Heart right ventricle (tissue), 16 donors: ENCODE measurements at places on chromosomes 5 and 9.

- DNase-seq, result no peak
Measured at GRCh38 chr9:20980832-20981455, 50.5 kb downstream of the HACD4 start.

DNA sequence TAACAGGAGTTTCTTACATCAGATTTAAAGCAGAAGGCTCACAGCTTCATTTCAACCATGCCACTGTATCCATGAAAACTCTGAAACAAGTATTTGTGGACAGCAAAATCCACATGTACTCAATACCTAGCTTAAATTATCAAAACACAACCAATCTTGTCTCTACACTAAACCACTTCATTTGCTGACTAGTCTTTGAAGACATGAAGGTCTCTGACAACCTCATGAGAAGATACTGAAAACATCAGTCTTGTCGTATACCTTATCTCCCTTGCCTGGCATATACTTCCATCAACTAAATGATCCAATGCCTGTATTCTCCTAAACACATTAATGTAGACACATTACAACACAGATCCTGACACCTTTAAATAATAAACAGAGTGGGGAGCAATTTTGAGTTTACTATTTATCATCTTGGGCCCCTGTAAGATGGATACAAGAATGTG, 2.9 kb downstream of the RPS23 start:
- DNase-seq, result no peak

GRCh38 chr9:38233343-38233742, 159.2 kb upstream of the ALDH1B1 start:
- DNase-seq, result no peak

GRCh38 chr9:4346131-4346530, 46.3 kb upstream of the GLIS3 start:
- DNase-seq, result no peak

DNA sequence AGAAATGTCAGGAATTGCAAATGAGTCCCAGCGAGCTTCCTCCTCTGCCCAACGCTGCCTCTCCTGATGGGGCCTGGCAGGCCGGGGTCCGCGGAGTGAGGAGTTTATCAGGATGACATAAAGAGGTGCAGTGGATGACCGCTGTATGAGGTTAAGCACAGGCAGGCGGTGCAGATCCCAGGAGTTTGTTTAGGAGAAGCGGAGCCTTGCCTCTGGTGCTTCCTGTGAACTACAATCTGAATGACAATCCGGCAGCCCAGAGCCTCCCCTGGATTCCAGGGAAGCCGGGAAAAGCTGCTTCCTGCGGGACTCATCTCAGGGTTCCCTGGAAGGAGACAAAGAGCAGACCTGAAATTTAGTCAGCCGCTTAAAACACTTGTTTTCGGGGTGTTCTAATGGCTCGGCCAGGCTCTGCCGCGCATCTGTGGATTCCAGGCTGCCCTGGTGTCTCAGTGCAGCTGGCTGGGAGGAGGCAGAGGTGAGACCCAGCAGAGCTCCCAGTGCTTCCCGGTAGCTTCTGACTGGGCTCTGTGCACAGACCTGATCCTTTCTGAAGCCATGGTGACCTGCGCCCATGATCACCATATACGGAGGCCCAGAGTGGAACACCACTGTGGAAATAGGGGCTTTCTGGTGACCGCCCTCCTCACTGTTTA, 69.8 kb upstream of the IRX4 start:
- DNase-seq, result no peak

DNA sequence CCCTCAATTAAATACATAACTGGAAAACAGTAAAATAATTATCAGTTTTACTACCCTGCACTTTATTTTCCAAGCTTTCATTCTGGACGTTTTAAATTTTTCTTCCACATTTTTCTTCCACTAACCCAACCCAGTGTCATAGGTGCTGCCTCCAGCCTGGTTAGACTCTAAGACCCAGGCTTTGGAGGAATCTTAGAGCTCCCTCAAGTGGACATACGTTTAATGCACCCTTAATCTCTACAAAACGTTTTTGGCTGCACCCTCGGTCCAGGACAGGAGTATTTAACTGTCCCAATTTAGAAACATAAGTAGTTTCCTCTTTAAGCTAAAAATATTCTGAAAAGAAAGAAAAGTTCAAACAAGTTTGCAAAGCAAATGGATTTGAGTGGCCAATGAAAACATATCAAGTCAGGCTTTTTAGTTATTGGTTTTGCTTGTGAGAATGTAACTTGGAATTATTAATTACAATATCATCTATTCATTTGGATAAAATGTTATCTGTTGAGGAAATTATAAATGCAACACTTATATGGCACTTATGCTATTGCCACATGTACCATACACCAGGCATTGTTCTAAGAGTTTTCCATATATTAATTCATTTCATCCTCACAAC, 38.9 kb downstream of the CDH6 start:
- DNase-seq, result no peak

- DNase-seq, result no peak
Measured at GRCh38 chr5:83265318-83265717, 188.0 kb downstream of the XRCC4 start.

DNA sequence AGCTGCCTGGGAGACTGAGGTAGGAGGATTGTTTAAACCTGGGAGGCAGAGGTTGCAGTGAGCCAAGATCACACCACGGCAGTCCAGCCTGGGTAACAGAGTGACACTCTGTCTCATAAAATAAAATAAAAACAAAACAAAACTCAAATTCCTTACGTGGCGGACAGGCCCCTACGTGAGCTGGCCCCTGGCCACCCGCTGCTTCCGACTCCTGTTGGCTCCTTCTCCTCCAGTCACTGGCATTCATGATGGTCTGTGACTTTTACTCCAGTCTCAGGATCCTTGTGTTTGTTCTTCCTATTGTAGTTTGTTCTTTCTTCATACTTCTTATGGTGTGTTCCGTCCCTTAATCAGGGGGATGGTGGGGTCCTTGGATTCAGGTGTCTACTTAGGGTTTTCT, 28.5 kb upstream of the ZFR start:
- no peak for DNase-seq

- no peak for DNase-seq
Measured at GRCh38 chr5:148897842-148898241, 71.4 kb downstream of the ADRB2 start.

- DNase-seq, result no peak
Measured at GRCh38 chr9:112520656-112521055, 34.0 kb downstream of the KIAA1958 start.

DNA sequence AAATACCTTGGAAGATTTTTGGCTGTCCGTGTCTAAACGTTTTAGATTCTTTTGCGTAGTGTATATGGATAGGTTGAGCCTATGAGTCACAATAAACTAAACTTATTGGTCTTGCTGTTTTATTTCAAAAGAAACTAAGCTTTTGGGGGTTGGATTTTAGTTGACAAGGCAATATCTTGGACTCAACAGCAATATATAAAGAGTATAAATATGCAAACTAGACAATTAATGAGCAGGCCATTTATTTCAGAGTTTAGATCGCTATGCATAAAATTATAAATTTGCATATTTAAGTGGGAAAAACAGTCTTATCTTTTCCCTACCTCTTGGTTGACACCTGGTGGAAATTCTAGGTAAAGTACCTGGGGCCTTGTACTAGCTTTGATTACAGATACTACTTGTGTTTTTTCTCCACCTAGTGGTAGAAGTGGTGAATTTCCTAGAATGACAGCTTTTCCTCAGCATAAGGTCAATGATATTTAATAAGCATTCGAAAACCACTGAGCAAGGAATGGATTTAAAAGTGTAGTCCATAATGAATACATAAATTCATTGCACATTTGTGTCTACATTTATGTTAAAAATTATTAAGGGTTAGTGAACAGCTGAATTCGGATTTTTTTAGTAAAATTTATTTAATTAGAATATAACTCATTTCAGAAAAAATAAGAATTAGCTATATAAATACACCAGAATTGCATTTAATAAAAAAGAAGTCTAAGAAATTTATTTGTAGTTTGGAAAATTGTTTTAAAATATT, 1.7 kb upstream of the ARRDC3 start:
- DNase-seq, result no peak

- no peak for DNase-seq
Measured at GRCh38 chr5:36180556-36181350, 28.8 kb downstream of the SKP2 start.

DNA sequence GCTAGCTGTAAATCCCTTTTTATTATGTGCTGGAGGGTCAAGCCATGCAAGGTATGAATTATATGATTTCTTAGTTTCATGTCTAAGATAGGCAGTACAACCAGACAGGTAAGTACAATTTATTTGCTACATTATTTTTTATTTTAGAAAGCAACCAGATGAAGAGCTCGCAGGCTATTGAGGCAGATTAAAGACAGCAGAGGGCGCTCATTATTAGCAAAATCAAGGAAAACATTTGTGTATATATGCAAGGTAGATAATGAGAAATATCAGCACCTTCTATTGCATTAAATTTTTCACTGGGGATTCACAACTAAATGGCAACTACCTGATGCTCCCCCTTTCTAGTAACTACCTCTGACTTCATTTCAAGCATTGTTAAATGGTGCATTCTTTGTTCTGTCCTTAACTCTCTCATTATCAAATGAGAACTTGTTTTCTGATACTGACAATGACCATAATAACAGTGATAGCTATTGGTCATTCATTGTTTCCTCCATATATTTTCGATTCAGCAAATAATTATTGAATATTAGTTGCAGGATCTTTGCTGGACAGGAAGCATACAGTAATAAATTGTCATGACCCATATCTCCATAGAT, 8.6 kb downstream of the SCGB3A2 start:
- no peak for DNase-seq

GRCh38 chr5:175745210-175745609, 87.3 kb downstream of the HRH2 start:
- DNase-seq, result no peak

- DNase-seq, result no peak
Measured at GRCh38 chr9:124497441-124497840, 9.8 kb downstream of the NR5A1 start.

- no peak for DNase-seq
Measured at GRCh38 chr5:2557435-2557834, 194.0 kb downstream of the IRX2 start.

GRCh38 chr5:111214052-111214742, 10.0 kb upstream of the CAMK4 start:
- DNase-seq, result no peak

- no peak for DNase-seq
Measured at GRCh38 chr9:117121316-117121715, 293.5 kb downstream of the ASTN2 start.
